ENCODE measurements at places on chromosomes 6 and 20. TPM values are rescaled to one million over a fixed set of nuclear protein-coding genes. Genes with fewer than 3 reads are reported as not detected.

PAX1 gene
- not detected for total RNA-seq

SLC17A2 gene
- not detected for total RNA-seq

HCRTR2 gene
- total RNA-seq: not detected

- DNase-seq: no peak
Measured at GRCh38 chr6:28980137-28980851, 24.8 kb downstream of the ZNF311 start.

- DNase-seq: no peak
Measured at GRCh38 chr6:53691667-53692133, 26.1 kb upstream of the KLHL31 start.

- DNase-seq: no peak
Measured at GRCh38 chr6:75206576-75207342, 906 bp upstream of the COL12A1 start.

DNA sequence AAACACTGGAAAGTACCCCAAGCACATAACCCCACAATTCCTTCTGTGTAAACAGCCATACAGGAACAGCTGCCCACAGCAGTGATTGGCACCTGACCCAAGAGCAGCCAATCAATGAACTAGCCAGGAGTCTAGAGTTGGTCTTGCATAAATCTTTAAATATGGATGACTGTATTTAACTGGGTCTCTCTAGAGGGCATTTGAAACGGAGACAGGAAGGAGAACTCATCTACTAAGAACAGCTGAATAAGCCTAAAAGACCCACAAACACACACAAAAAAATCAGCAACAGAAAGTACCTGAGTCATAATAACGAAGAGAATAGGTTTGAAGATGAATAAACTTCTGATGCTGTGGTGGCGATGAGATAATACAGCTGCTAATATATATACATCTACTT lies 49.0 kb upstream of the ASF1A start:
- no peak for DNase-seq
